H4 (cell line): ENCODE measurements at places on chromosomes 5 and 9. TPM values are rescaled to one million over a fixed set of nuclear protein-coding genes. Genes with fewer than 3 reads are reported as not detected.
A peak's percentile ranks its signal among the peaks of the same experiment; 100 is the strongest.

GRCh38 chr9:8391132-8391531 lies 591.6 kb upstream of the DMAC1 start:
- no peak for DNase-seq

- no peak for DNase-seq
Measured at GRCh38 chr9:130327070-130327780, 61.7 kb downstream of the HMCN2 start.

DNA sequence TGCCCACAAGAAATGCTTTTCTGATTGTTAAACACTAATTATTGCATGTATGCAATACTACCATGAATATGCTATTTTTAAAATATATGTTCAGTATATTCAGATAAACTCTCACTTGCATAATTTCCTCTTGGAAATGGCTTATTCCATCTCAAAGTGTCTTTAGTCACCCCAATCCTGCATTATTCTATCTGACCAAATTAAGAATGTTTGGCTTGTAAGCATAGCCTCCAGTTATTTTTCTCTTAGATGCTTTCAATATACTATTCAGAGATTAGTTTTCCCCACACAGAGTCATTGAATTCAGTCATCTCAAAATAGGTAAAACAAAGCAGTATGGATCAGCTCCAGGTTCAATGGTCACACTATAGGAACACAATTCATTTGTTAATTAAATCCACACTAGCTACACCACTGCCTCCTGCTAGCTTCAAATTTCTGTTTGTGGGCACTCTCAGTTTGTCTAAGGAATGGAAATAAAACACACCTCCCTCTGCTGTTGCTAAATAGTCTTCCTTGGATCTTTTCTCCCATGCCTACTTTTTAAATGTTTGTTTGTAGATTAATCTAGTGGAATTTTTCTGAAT lies 134.6 kb upstream of the TBCA start:
- no peak for DNase-seq

GRCh38 chr5:143758750-143759149 lies 53.2 kb upstream of the HMHB1 start:
- no peak for DNase-seq

DNA sequence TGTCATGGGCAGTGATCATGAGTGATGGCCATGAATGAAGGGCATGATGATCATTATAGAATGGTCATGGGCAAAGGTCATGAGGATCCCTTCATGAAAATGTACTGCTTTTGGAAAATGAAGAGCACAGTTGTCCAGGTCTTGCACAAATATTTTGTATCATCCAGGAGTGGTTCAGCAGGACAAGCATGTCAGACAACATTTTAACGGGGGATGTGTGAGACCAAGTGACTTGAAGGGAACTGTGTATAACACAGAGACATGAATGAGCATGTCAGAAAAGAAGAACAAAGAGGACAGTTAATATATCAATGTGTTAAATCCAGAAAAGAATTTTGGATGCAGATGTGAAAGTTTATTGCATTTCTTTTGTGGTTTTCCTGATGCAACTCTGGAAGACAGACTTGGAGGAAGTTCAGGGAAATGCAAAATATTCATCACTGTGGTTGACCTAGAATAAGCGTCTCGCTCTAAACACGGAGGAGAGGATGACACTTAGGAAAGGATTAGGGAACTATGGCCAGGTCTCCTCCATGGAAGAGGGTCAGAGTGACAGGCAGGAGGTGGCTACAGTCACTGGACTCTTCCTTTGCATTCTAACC lies 116.1 kb upstream of the IRX4 start:
- DNase-seq = no peak

GRCh38 chr9:127987103-127987614 lies 6.4 kb upstream of the EEIG1 start:
- no peak for DNase-seq

DNA sequence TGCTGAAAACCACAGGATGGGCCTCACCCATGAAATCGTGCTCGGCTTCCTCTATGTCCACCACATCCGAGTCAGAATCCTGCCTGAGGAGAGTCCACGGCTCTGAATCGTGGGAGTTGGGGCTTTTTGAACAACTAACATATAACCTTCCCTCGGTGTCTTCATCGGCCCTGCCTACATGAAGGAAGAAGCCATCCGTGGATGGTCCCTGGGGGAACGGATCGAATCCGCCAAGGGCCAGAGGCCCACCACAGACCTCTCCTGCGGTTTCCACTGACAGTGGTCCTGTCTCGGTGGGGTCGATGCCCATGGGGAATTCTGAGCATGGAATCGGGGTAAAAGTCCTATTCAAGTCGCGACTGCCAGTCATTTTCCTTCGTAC lies 85.0 kb downstream of the CAMSAP1 start:
- no peak for DNase-seq

GRCh38 chr5:34587355-34588241 lies 68.5 kb upstream of the RAI14 start:
- peak; percentile 43 for DNase-seq

GRCh38 chr9:90970608-90971007 lies 169.0 kb downstream of the SYK start:
- no peak for DNase-seq

DNA sequence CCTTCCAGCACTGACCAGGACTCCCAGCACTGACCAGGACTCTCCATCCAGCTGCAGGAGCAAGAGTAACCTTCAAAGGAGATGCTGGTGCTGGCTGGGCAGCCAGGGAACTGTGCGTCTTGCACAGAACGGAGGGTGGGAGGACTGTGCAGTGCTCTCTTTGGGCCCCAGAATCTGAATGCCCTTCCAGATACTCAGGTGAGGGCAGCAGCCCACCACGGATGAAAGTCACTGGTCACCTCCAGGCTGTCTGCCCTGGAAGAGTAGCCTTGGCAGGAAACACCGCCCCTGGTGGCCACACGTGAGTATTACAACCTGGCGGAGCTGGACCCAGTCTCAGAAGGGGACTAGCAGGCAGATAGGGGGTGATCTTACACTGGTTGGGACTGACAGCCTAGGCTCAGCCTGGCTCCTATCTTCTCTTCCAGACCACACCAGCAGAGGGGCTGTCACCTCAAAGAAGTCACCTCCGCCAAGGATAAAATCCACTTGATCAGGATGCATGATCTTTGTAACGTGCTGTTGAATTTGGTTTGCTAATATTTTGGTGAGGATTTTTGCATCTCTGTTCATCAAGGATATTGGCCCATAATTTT lies 4.8 kb upstream of the SARDH start:
- DNase-seq = peak; percentile 56

DNA sequence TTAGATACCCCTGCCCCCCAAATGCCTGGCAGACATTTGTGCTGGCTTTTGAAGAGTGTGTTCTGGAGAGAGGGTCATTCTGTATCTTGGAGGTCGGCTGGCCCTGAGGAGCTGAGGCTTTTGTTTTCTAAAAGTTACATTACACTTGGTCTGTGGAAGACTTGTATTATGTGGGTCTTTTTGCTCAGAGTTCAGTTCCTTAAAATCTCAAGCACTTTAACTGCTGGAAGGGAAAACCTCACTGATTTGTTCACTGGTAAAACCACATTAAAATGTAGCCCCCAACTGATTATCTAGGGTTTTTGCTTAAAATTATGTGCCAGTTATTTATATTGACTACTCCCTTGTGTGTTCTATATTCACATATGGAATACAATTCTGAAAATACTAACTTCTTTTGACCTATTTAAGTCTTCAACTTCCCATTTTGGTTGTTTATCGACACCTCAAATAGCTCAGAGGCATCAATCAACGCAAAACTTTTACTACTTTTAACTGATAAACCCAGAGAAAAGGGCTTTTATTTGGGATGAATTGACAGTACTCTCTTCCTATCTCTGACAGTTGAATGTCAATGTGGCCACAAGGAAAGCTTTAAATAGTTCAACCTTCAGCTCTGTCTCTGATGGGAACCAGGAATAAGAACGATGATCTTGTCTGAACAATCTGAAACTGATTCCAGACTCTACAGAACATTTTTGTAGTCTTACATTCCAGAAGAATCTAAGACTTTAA lies 54.0 kb upstream of the MAP3K1 start:
- DNase-seq = no peak

DNA sequence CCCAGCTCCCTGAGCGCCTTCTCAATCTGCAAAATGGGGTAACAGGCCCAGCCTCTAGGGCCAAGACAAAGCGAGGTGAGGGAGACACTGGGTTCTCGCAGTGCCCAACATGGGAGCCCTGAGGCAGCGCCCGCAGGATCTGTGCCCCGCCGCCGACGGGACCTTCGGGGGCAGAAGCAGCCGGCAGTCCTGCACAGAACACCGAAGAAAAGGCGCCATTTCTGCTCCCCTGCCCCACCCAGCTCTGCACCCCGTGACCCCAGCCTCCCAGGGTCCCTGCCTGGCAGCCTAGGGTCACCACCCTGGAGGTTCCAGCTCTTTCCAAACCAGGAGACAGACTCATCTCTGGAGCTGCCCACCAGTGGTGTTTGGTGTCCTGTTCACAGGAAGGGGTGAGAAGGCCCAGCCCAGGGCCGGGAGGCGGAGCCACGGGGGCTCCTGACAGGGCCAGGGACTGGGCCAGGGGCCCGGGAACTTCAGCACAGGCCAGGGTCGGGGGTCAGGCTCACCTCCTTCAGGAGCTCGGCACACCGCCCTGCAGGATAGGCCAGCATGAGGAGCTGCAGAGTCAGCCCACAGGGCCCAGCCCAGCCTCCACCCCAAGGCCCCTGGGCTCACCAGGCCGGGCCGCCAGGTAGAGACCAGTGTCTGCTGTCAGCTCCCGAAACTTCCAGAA lies 3.3 kb downstream of the LCN8 start:
- no peak for DNase-seq

DNA sequence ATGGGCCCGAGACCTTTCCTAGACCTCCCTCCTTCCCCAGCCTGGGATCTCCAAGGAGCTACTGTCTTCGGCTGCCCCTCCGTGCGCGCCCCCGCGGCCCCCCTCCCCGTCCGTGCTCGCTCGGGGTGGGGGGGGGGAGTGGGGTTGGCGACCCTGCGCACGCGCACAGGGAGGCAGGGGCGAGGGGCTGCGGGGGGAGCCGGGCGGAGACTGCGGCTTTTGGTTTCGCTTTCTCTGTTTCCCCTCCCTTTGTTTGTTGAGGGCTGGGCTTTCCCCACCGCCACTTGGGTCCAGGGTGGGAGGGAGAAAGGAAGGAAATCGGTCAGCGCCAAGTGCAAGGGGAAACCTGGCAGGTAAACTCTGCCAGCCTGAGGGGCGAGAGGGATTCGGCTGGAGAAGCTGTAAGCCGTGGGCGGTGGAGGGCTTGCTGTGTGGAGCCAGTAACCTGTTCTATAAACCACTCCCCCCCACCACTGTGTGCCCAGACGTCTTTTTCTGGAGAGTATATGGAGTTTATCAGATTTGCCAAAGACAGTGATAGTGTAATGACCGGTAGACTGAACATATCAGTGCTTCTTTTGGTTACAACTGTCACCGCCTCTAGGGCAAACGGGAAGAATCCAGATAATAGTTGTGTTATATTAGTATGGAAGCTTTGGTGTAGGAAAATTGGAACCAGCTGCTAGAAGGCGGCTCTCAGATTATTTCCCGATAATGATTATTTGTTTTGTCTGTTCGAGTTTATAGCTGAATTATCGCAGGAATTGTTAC lies 684 bp downstream of the DNAJA1 start:
- DNase-seq = peak; percentile 44

The OLFM1 gene
- total RNA-seq = 34.9 and 50.8 TPM in 2 replicates

The PCDHA13 gene
- 0.41 and 0.50 TPM in 2 replicates for total RNA-seq

The GABRA6 gene
- total RNA-seq = 0.14 TPM in 1 of 2 replicates, not detected in the other

The UGT3A2 gene
- total RNA-seq = 0.12 and 0.33 TPM in 2 replicates

The GCNT4 gene
- 0.06 and 0.12 TPM in 2 replicates for total RNA-seq

The ASPN gene
- total RNA-seq = not detected in 2 replicates

The RNF208 gene
- 0.31 TPM in 1 of 2 replicates, not detected in the other for total RNA-seq
